ENCODE measurements at places on chromosomes 7 and 10. TPM values are rescaled to one million over a fixed set of nuclear protein-coding genes. Genes with fewer than 3 reads are reported as not detected.

Gene TFEC
- 0.63 TPM for total RNA-seq

Gene CLDN3
- not detected for total RNA-seq

Gene MCM10
- total RNA-seq: 5.0 TPM

Gene FBXO24
- not detected for total RNA-seq

Gene SERPINE1
- not detected for total RNA-seq

Gene TECTB
- not detected for total RNA-seq

Gene CHRM2
- 13.8 TPM for total RNA-seq

Gene LIPN
- not detected for total RNA-seq

Data from parietal lobe (tissue), 2 donors.